Dermis blood vessel endothelial cell (primary cell): ENCODE measurements at places on chromosomes 3 and 15.
A peak's percentile ranks its signal among the peaks of the same experiment; 100 is the strongest.

DNA sequence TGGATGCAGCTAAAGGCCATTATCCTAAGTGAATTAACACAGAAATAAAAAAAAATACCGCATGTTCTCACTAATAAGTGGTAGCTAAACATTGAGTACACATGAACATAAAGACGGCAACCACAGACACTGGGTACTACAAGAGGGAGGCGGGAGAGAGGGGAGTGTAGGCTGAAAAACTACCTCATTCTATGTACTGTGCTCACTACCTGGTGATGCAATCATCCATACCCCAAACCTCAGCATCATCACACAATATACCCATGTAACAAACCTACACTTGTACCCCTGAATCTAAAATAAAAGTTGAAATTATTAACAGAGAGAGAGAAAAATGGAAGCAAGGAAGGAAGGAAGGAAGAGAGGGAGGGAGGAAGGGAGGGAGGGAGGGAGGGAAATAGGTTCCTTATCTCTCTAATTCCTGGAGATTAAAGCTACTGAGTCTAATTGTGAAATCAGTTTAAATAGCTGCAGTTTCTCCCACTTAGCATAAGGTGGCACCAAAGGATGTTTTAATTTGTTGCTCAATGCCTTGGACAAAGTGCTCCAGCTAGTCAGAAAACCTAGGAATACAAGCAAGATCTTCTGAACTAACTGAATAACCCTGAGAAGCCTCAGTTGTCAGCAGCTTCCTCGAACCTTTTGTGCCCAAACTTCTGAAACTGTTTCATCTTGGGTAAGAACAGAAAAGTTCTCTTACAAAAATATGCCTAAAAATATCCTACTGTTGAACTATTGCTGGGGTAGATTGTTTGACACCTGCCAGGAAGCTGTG is 79.4 kb upstream of the ATP11B start:
- DNase-seq, result peak; percentile 85

DNA sequence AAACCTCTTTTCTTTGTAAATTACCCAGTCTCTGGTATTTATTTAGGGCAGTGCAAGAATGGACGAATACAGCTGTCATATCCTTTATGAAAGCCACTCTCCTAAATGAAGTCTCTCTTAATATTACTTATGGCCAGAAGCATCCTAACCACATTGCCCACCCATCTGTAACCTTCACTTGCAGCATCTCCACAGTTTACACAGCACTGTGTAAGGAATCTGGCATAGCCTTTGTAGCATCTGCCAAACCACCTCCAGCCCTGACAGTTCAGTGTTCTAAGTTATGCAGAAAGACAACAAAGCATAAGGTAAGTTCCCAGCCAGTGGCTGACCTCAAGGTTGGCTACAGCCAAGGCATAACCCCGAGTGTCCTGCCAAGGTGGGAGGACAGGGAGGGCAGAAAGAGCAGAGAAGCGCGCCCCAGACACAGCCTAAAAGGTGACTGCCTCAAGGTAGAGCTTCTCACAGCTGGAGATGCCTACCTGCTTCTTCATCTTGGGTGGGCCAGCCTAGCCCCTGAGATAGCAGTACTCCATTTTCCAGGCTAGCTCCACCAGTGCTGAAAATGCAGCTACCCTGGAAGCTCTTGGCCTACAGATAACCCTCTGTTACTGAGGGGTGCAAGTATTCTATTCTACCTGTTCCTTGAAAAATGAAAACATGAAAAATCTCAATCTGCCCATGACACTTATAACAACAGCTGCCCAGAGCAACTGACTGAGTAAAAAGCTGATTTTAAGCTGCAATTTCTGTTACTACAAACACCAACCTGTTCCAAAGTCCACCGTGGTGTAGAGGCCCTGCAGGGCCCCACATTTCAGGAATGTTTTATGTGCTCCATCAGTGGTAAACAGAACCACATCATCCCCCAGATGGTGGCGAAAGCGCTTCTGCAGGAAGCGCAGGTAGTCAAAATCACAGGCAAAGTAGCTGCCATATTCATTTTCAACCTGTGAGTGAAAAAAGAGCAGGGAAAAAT is 39.3 kb downstream of the GLB1 start:
- no peak for DNase-seq

DNA sequence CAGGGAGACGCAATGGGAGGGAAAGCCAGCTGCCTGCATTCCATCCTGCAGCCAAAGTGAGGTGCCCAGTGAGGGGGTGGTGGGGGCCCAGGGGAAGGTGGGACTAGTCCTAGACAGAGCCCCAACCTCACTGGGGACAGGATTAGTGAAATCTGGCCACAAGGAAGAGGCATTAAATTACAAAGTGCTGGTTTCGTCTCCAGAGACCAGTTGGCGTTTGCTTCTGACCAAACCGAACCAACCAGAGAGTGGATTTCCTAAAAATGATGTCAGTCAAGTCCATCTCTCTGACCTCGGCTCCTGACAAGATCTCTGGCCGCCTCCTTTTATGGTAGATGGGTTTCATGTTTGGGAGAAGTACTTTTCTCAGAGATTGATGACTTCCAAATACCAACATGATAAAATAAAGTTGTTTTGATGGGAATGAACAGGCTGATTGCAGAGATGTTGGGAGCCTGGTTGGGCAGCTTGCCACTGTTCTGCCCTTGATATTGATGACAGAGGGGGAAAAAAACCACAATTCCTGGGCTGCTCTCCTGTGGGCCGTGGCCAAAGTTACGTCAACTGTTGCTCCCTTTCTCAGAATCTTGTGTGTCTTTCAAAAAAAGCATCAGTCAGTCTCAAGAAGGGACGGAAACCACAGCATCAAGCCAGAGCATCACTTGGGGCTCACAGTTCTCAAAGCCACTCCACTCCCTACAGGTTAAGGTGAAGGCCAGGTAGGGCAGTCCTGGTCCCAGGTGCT is 24.6 kb downstream of the ITGA11 start:
- DNase-seq, result no peak

- peak; percentile 85 for DNase-seq
Observed at GRCh38 chr3:128619146-128619890, 31.3 kb downstream of the RPN1 start.

- no peak for DNase-seq
Observed at GRCh38 chr3:104460477-104461406, 906.0 kb upstream of the ALCAM start.

GRCh38 chr3:13689373-13690260 is 140.7 kb downstream of the FBLN2 start:
- no peak for DNase-seq

DNA sequence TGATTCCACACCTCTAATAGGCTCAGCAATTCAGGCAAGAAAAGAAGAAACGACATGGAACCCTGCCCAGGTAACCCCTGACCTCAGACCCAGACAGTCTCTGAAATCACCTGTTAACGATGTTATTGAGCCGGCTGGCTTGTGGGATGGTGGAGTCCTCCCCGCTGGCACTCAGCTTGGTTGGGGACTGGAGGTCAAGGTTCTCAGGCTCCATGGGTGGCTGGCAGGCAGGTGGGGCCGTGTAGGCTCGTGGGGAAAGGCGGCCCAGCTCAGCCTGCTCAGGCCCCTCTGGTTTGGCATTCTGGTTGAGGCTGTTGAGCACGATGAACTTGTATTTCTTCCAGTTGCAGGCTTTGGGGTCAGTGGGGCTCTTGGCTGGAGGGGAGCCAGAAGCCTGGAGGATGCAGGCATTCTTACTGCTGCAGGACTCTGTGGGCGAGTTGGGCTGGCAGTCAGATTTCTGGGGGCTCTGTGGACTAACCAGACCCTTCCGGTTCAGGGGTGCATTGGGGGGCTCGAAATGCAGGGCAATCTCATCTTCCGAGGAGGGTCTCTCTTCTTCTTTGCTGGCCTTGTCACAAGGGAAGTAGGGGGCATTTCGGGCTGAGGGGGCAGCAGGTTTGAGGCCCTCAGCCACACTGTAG is 16.2 kb downstream of the BCL6 start:
- no peak for DNase-seq

DNA sequence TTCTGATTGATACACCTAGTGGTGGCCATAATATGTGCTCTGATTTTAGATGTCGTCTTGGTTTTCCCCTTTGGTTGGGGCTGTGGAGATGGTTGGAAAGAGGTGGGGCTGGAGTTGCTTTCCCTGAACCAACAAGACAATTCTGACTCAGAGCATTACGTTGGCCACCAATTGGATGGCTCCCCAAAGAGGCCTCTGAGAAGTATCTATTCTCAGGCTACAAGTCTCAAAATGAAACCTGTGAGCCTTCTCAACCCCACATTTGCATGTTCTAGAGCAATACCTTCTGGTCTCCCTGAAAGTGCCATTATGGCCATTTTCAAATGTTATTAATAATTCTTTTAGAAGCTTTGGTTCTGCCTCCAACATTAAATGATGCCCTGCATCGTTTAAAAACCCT is 188.4 kb upstream of the WNT5A start:
- DNase-seq, result no peak

GRCh38 chr3:32484436-32484835 is 18.2 kb downstream of the CMTM6 start:
- DNase-seq, result no peak

DNA sequence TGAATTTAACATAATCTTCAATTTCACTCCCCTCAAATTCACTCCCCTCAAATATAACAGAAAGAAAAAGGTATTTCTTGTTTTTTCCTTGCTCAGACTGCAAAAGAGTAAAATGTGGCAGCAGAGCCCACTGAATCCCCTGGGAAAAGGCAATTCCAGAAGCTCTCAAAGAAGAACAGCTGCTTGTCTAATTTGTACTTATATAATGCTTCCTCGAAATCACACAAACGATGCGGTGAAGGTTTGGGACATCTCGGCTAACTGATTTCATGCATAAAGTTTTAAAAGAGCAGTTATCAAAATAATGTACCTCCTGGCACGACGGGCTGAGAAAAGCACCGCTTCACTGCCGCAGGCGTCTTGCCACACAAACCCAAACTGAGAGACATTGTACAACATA is 10.7 kb downstream of the BDH1 start:
- DNase-seq, result no peak

DNA sequence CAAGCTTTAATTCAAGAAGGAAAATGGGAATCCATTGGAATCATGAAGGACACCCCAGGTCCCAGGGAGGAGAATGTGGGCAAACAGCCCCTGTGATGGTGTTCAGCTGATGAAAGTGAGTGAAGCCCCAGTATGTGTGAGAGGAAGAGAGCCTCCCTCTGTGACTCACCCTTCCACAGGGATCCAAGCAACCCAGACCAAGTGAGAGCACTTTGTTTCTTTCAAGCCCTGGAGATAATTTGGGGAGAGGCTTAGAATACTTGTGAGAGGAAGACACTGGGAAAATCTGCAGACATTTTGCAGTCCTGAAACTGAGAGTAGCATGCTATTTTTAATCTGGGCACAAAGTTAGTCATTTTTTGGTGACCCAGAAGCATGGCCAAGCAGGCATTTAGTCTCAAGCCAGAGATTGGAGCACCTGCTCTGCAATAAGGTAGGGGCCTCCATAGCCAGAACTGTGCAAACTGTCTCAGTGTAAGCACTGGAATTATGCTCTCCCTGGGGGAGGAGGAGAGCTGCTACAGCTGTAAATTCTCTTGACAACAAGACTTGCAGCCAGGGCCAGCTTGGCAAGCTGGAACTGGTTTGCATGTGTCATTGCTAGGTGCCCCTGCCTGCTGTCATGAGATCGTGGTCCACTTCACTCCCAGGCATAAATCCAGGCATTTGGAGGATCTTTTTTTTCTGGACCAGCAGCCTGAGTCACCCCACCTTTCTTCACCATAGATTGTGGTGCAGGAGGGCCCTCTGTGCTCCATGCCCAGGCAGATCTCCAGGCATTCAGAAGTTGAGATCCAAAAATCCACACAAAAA is 537.8 kb upstream of the DPPA4 start:
- no peak for DNase-seq

DNA sequence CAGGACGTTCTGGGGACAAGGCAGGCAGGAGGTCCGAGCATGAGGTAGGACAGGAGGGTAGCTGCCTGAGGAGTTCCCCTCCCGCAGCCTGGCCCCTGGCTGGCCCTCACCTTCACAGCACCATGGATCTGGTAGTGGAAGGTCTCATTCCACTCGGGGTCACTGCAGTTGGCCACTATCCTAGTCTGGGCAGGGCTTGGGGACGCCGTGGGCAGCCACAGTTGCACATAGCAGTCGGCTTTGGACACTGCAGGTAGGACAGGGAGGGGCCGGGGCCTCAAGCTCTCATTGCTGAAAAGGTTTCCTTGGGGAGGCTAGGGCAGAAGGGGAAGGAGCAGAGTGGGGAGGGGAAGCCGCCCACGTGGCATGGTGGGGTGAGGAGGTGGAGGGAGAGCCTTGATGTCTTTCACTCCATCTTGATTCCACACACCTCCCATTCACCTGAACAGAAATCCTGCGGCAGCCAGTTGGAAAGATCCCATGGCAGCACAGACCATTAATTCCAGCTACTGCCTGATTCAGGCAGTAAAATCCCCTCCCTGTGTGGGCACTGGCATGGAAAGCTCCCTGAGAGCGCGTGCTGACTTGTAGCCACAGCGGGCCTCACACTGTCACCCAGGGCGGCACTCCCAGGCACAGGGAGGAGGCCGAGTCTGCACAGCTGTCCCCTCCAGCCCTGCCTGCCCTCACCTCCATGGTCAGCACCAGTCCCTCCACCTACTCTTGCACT is 2.1 kb downstream of the PLA2G4F start:
- DNase-seq, result no peak
